ENCODE measurements at places on chromosomes 3 and 15. TPM values are rescaled to one million over a fixed set of nuclear protein-coding genes. Genes with fewer than 3 reads are reported as not detected.

Gene WDR93
- total RNA-seq: 0.36 TPM

Gene RAB8B
- total RNA-seq: 57.5 TPM

Gene C15orf61
- total RNA-seq: 12.1 TPM

Gene CAND2
- total RNA-seq: 1.2 TPM

Gene CCDC54
- total RNA-seq: not detected

Gene ZBTB20
- 32.9 TPM for total RNA-seq

Gene GOLGA8M
- total RNA-seq: under 0.01 TPM

Gene GOLGA8J
- 0.29 TPM for total RNA-seq

Gene C3orf85
- total RNA-seq: not detected

Gene SLC2A2
- total RNA-seq: not detected

Gene EXOSC7
- total RNA-seq: 25.0 TPM

Gene SSR3
- 220 TPM for total RNA-seq

Gene ASB14
- not detected for total RNA-seq

Gene CNTN6
- total RNA-seq: not detected

Gene MME
- 102 TPM for total RNA-seq

Gene LRTM1
- total RNA-seq: not detected

Gene MUC20
- 0.36 TPM for total RNA-seq

Gene RFC4
- total RNA-seq: 18.1 TPM

Gene MOBP
- not detected for total RNA-seq

Gene PIERCE2
- total RNA-seq: 5.3 TPM

Gene IGF1R
- 18.8 TPM for total RNA-seq

Data from osteoblast (primary cell).